ENCODE measurements at places on chromosomes 5 and 9. TPM values are rescaled to one million over a fixed set of nuclear protein-coding genes. Genes with fewer than 3 reads are reported as not detected.

Gene RRAGA
- polyA plus RNA-seq: 96.9 TPM

Gene RNF183
- 5.1 TPM for polyA plus RNA-seq

GRCh38 chr5:62465985-62466925, 53.7 kb downstream of the IPO11 start:
- no peak for DNase-seq

DNA sequence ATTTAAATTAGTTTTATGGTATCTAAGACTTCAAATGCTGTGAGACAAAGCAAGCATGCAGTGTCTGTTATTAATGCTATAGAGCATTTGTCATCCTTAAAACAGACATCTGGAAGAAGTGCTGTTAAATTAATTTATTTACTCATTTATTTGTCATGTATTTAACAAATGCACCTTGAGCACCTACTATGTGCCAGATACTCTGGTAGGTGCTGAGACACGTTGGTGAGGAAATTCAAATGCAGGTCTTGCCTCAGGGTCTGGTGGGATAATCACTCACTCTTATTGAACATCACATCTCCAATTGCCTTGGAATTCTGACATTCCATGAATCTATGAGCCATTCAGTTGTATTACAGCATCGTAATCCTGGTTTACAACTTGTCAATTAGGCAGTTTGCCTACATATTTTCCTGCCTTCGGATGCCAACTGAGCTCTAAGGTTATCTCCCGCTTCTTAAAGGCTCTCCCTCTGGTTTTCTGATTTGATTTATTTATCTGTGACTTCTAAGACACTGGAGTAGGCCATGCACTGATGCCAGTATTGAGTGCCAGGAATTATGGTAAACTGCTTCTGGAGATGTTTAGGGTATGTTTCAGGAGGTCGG, 56.0 kb upstream of the RPS23 start:
- DNase-seq: no peak

DNA sequence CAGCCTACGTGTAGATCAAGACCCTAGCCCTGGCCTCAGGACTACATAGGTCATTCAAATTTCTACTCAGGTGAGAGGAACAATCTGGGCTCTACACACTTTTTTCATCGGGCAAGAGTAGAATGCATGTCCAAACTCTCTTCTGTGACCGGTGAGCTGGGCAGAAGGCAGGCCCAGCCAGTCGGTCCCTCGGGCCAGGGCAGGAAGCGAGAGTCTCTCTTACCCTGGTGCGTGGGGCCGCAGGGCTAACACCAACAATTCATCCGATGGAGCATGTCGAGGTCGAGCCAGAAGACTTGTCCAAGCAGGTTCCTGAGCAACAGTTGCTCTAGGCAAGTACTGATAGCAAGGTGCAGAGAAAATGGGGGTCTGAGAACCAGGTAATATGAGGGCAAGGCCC, 88.5 kb downstream of the KLHL3 start:
- DNase-seq: no peak

- no peak for DNase-seq
These were observed 41.1 kb downstream of the ACTBL2 start for GRCh38 chr5:57441557-57441956.

GRCh38 chr9:129270903-129271431, 92.9 kb upstream of the IER5L start:
- DNase-seq: no peak

Measured in left kidney (tissue), 8 donors.